Stimulated activated CD4-positive, alpha-beta T cell treated with anti-CD3 and anti-CD28 coated beads, Interleukin-1b, Interleukin-23, amount 100 ng/mL, for 1 hour (primary cell): ENCODE measurements at places on chromosomes 13 and 19.

- DNase-seq, result no peak
These were observed 53.0 kb upstream of the ZNF254 start for GRCh38 chr19:24033963-24034342.

- DNase-seq, result no peak
These were observed 46.5 kb downstream of the ZNF823 start for GRCh38 chr19:11692127-11692790.

DNA sequence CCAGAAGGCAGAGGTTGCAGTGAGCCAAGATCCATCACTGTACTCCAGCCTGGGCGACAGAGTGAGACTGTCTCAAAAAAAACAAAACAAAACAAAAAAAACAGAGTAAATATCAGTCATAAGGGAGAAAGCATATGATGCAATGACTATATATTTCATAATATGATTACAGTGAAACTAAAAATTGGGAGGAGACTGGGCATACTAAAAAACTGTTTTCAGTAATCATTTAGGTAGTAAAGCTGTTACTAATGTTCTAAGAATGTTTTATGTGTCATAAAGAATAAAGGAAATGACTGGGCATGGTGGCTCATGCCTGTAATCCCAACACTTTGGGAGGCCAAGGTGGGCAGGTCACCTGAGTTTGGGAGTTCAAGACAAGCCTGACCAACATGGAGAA, 15.9 kb downstream of the ZNF573 start:
- no peak for DNase-seq

DNA sequence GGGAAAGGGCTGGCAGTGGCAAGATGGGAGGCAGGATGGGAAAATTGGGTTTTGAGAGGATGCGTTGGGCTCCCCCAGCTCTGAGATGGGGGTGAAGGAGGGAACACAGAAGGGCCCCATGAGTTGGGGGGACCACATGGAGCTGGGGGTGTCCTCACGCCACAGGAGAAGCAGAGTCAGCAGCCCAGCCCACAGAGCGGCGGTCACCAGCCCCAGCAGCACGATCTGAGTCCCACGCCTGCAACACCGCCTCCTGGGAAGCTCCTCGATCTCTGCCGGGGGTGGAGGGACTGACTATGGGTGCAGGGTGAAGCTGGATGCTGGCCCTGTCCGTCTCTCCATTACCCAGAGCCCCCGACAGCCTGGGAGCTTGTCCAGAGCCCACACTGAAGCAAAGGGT, 3.3 kb downstream of the FCER2 start:
- no peak for DNase-seq

DNA sequence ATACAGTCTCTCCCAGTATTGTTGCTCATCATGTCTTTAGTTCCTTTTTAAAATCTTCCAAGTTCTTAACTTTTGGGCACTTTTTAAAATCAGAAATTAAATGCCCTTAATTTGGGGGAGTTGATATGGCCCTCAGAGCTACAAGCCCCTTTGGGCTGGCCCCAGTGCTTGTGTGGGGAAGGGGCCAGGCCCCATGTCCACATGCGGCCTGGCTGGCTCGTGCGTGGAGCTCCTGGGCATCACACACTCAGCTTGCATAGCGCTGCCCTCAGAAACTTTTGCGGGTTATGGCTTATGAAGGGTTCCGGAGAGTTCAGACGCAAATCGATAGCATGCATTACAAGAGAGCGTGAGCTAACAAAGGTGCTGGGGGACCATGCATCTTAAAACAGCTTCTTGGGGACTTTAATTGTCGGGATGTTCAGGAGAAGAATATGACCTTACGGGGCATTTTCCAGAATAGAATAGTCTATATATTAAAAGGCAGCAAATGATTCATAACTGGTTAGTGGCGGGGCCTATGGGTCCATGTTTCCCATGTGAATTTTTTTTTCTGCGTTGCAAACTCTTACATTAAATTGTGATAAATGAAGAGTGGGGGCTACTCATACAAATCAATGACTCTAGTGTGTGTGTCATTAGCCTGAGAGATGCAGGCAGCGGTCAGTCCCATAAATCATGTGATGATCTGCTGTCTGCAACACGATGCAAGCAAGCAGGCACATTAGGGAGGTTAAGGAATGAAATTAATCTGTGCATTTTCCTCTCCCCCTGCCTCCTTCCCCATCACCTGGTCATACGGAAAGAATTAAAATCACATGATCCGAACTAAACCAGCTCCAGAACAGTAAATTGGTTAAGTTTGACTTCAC, 185.8 kb upstream of the TSHZ3 start:
- no peak for DNase-seq

GRCh38 chr13:72539925-72540324, 187.5 kb downstream of the MZT1 start:
- no peak for DNase-seq

DNA sequence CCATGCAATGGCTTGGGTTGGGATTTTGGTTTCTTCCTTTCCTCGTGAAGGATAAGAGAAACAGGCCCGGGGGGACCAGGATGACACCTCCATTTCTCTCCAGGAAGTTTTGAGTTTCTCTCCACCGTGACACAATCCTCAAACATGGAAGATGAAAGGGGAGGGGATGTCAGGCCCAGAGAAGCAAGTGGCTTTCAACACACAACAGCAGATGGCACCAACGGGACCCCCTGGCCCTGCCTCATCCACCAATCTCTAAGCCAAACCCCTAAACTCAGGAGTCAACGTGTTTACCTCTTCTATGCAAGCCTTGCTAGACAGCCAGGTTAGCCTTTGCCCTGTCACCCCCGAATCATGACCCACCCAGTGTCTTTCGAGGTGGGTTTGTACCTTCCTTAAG, 24.1 kb downstream of the SPC24 start:
- no peak for DNase-seq

GRCh38 chr19:49614096-49614833, 23.3 kb downstream of the PRR12 start:
- DNase-seq, result no peak

DNA sequence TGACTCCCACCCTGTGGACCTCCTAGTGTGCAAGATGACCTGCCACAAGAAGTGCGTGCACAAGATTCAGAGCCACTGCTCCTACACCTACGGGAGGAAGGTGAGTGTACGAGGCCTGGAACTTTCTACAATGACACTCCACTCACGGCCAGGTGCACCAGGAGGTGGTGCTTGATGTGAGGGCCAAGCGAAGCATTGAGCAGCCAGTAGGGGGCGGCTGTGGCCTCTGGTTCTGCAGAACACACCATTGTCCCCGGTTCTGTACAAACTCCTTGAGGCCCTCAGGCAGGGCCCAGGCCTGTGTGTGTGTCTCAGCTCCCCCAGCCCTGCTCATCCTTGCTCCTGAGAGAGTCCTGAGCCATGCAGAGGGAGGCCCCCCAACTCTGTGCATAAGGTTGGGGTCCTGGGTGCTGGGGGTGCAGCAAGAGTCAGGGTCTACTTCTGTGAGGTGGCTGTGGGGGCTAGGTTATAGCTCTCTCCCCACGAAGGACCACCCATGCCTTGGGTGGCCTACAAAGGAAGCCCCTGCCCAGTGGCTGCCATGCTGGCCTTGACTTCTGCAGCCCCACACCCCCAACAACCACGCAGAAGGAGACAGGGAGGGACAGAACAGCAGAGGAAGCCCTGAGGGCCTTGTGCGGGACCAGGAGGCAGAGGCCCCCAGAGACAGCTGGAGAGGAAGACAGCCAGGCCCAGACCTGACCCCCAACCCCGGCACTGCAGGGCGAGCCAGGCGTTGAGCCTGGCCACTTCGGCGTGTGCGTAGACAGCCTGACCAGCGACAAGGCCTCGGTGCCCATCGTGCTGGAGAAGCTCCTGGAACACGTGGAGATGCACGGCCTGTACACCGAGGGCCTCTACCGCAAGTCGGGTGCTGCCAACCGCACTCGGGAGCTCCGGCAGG, 9.7 kb upstream of the USE1 start:
- no peak for DNase-seq

DNA sequence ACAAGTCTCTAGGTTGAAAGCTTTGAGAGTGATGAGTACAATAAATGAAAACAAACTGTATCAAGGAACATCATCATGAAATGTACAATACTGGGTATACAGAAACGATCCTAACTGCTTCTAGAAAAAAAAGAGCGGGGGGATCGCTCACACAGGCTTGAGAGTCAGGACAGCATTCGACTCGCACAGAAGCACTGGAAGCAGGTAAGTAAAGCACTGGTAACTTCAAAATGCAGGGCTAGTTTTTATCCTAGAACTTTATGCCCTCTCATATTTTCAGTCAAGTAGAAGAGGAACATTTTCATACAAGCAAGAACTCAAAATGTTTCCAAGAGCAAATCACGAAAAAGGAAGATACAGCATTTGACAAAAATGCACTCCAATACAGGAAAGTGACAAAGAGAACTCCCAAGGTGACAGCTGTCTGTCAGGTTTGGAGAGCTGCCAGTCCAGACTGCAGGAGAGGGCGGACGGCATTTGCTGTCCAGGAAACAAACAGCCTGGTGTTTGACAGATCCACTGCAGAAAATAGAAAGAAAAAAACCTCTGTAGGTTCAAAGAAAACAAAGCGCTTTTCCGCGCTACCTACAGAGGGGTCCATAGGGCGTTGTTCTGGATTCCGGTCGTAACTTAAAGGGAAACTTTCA, 58.2 kb upstream of the XPO4 start:
- DNase-seq, result no peak

DNA sequence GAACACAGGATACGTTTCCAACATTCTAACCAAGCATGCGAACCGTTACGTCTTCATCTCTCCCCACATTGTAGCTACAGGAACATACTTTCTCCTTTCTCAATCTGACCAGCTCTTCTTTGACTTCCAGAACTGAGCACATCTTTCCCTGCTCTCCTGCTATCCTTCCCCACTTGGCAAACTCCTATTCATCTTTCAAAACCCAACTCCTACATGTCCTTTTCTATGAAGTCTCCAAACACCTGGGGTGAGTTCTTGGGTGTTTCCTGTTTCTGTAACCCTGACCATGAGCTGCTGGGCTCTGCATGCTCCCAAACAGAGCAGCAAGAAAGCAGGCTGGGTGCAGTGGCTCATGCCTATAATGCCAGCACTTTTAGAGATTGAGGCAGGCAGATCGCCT, 6.6 kb downstream of the ACER1 start:
- DNase-seq, result no peak

DNA sequence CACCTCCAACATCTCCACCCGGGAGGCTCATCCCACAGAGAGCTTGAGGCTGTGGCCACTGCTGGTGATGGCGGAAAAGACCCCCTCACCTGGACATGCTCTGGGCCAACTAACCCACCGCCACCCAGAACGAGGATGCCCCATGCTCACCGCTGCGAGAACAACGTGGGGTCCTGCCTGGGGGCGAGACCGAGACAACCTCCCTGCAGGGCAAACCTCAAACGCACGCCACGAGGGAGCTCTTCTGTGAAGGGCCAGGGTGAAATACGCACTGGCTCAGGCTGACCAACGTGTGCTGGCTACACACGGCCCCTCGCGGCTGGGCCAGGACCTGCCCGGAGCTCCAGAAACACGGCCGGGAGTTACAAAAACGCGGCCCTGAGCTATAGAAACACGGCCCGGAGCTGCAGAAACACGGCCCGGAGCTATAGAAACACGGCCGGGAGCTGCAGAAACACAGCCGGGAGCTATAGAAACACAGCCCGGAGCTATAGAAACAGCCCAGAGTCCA, 19.0 kb upstream of the PLPP2 start:
- DNase-seq, result no peak

DNA sequence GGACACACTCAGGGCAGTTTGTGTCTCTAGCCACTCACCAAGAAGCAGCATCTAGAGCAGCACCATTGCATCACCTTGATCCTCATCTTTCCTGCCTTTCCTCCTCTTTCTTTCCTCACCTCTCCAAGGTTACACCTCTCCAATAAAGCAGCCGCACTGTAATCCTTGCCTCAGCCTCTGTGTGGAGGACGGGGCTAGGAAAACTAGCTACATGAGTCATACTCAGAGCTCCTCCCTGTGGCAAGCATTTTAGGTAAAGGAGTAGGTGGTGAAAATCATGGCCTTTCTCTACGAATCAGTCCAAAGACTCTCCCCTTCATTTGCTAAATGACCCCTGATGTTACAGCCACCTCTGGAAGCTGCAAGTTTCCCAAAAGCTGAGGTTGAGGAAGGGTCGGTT, 108.9 kb downstream of the DNAJC15 start:
- no peak for DNase-seq

DNA sequence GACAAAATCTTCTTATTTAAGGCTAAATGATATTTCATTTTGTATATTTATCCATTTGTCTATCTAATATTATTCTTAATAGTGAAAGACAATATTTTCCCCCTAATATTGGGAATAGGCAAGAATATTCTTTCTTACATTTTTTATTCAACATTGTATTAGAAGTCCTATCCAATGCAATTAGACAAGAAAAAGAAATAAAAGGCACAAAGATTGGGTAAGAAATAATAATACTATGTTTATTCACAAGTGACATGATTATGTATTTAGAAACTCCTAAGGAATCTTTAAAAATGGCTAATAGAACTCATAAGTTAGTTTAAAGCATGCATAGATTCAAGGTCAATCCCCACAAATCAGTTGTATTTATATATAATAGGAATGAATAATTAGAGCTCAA, 11.3 kb upstream of the CRYL1 start:
- DNase-seq, result no peak

DNA sequence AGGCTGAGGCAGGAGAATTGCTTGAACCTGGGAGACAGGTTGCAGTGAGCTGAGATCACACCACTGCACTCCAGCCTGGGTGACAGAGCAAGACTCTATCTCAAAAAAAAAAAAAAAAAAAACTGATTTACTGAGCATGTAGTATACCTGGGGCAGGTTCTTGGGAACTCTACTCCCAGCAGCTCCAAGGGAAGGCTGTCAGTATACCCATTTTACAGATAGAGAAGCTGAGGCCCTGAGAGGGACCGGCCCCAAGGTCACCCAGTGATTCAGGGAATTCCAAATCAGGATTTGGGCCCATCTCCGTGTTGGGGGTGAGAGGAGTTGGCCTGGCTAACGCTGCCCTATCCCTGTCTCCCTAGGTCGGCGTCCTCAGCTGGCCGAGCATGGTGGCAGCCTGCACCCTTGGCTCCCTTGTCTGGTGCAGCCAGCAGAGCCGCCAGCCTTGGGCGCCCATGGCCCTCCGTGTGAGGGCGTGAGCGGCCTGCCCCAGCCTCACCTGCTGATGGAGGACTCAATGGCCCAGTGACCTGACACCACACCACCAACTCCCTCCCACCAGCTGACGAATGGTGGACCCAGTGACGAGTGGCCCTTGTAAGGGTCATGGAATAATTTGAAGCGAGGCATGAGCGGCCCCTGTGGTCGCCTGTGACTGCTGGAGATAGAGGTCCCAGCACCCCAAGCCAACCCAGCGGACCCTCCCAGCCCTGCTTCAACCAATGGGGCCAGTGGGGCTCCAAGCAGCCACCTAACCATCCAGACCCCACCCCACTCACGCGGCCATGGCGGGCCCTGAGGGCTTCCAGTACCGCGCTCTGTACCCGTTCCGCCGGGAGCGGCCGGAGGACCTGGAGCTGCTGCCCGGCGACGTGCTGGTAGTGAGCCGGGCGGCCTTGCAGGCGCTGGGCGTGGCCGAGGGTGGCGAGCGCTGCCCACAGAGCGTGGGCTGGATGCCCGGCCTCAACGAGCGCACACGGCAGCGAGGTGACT, 2.4 kb downstream of the PIK3R2 start:
- DNase-seq, result no peak

GRCh38 chr13:83761631-83762030, 120.6 kb downstream of the SLITRK1 start:
- no peak for DNase-seq
